ENCODE measurements at places on chromosomes 1 and 21.

DNA sequence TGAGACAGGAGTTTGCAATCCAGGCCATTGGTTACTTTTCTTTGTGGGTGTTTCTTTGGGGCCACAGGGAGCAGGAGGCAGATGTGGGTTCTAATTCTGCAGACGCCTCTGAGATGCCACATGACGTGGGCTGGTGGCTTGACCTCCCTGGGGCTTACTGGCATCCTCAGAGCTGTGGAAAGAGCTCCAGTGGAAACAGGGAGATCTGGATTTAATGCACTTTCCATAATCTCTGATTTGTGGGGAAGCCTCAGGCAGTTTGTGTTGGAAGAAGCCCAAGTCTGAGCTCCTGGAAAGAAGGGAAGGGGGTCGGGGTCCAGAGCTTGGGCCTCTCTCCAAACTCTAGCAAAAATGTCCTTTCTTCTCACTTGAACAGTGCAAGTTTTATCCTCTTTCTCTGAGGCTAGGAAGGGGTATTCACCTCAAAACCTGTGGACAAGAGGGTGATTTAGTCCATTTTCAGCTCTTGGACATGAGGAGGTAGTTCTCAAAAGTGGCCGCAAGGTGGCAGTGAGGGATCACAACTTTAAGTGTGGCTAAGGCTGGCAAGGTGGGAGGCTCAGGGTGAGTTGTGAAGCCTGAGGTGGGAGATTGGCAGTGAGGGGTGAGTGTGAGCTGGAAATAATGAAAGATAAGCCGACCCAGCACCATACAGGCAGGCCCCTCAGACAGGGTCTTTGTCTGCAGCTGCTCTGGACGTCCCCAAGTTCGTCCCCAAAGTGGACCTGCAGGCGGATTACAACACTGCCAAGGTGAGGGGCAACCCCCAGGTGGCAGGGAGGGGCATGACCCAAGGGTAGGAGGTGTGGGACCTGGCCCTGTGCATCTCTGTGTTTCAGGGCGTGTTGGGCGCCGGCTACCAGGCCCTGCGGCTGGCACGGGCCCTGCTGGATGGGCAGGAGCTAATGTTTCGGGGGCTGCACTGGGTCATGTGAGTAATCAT is 9.2 kb downstream of the IKBKE start:
- peak; percentile 70 for DNase-seq

- DNase-seq = no peak
These were observed 14.3 kb downstream of the SAMSN1 start for GRCh38 chr21:14531757-14532316.

- no peak for DNase-seq
These were observed 34.0 kb upstream of the CTPS1 start for GRCh38 chr1:40945491-40945973.

- no peak for DNase-seq
These were observed 72.3 kb upstream of the PTBP2 start for GRCh38 chr1:96649301-96649700.

DNA sequence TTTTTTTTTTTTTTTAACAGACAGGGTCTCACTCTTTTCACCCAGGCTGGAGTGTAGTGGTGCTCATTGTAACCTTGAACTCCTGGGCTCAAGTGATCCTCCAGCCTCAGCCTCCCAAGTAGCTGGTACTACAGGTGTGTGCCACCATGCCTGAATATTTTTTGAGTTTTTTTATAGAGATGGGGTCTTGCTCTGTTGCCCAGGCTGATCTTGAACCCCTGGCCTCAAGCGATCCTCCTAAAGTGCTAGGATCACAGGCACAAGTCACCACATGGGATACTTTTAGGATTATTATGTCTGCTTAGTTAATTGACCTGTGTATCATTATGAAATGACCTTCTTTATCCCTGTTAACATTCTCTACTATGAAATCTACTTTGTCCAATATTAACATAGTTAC is 38.0 kb downstream of the RASSF5 start:
- DNase-seq = peak; percentile 15

DNA sequence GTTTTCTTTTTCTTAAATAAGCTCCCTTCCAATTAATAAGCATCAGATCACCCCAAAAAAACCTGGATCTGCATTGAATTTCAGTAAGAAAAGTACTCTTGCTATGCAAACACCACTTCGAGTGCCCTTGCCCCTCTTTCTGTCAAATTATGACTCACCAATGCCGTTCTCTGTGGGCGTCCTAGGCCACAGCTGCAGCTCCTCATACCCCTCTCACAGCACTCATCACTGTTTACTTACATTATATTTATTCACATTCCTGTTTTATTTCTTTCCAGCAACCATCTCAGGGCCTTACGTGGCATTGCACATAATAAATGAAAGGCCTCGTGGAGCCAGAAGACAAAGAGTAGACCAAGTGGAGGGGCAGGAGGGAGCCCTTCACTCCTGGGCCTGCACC is 99.1 kb upstream of the CTTNBP2NL start:
- DNase-seq = no peak

Measured in activated T-cell treated with anti-CD3 and anti-CD28 coated beads, Interleukin-2, amount 50 U/mL, for 1 hour (primary cell).